Mesenteric fat pad (tissue), 1 donor: ENCODE measurements at places on chromosomes 7 and 10. TPM values are rescaled to one million over a fixed set of nuclear protein-coding genes. Genes with fewer than 3 reads are reported as not detected.

Gene EZH2
- 2.3 TPM for total RNA-seq

Gene STRIP2
- 0.19 TPM for total RNA-seq

Gene PRLHR
- not detected for total RNA-seq

Gene CDHR1
- total RNA-seq: 0.35 TPM

Gene CALCR
- 0.51 TPM for total RNA-seq

Gene CCDC186
- 19.4 TPM for total RNA-seq

Gene TEX36
- not detected for total RNA-seq

Gene CYP2C18
- 0.39 TPM for total RNA-seq
